8988T (cell line): ENCODE measurements at places on chromosomes 5 and 9.
A peak's percentile ranks its signal among the peaks of the same experiment; 100 is the strongest.

- no peak for DNase-seq
Observed at GRCh38 chr5:138138949-138139780, at the start of gene NME5. NME5 (minus strand) TSS chr5:138139428; CDS start chr5:138138780, 648 bp downstream.

DNA sequence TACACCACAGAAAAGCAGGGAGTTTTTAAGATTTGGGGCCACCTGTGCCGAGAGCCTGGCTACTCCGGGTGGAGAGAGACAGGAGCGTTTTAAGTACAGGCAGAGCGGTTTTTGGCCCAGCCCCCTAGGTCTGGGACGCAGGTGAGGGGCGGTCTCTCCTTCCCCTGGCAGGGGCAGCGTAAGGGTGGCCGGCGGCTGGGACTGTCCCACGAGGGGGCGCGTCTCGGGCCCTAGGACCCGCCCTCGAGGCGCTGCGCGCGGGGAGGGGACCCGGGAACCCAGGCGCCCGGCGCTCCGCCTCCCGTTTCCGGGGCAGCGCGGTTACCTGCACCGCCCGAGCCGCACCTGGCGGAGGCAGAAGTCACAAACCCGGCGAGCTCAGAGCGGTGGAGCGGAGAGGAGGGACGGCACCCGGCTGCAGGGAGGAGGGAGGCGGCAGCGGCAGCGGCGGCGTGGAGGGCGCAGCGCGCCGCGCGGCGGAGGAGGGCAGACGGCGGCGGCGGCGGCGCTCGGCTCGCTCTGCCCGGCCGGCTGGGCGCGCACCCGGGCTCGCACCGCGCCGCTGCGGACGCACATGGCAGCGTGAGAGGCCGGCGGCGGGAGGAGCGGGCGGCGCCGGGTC is at the start of gene WWC1:
Gene WWC1 (plus strand): TSS at position 304 of the 622 bp plus-strand sequence. CDS start 508 bp downstream, outside the sequence.
- DNase-seq, result peak; percentile 91

DNA sequence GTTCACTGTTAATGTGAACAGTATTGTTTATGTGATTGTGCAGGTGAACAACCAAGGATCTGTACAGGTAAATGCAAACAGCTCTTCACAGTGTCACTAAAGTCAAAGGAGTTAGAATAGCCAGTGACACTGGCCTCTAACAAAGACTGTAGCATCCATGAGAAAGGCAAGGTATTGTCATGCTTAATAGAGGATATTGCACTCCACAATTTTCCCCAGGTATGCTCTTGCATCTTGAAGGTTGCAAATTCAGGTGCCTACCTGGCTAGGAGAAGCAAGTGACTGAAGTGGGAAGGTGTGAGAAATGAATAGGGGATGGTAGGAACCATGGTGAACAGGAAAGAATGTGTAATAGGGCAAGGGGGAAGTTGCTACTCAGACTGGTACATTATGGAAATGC is 101.2 kb upstream of the EFNA5 start:
- DNase-seq, result no peak

DNA sequence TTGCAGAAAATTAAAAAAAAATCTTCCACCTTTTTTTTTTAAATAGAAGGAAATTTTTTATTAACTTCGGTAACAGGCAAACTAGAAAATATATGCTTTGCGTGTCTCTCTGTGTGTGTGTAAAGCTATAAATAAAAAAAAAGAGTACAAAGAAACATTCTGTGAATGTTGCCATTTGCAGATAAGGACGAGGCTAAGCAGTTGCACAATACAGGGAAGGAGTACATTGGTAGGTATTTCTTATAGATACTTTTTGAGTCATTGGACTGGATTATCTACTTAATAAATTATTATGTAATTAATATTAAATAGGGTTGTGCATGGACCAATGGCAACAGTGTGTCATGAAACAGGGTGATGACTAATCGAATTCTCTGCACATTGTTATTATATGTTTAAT is 102.4 kb downstream of the CAMK4 start:
- DNase-seq, result no peak

DNA sequence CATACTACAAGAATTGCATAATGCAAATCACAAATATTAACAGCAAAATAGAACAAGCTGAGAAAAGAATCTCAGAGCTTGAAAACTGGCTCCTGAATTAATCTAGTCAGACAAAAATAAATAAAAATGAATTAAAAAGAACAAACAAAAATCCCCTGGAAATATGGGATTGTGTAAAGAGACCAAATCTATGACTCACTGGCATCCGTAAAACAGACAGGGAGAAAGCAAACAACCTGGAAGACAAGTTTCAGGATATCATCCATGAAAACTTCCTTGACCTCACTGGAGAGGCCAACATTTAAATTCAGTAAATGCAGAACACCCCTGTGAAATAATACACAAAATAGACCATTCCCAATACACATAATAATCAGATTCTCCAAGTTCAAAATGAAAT is 229.3 kb upstream of the CTNND2 start:
- DNase-seq, result no peak
